ENCODE measurements at places on chromosomes 16 and 17.
A peak's percentile ranks its signal among the peaks of the same experiment; 100 is the strongest.

DNA sequence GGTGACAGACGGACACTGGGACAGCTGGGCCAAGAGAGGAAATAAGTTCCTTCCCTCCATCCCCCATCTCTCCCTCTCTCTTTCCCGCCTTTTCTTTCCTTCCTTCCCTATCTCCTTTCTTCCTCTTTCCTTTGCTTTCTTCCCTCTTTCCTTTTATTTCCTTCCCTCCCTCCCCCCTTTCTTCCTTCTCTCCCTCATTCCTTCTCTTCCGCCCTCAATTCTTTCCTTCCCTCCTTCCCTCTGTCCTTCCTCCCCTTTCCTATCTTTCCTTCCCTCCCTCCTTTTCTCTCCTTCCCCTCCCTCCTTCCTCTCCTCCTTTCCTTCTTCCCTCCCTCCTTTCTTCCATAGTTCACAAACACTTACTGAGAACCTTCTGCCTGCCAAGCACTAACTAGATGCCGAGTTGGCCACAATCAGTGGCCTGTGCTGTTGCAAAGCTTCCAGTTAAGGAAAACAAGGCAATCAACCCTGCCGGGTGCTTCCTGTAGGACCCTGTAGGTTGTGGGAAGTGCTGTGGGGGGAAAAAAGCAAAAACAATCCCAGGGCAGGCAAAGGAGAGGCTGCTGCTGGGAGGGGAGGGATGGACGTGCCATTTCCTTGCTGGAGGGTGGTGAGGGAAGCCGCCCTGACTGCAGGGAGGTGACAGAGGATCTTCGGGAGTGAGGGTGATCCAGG lies 31.7 kb downstream of the ABCC6 start:
- no peak for DNase-seq

GRCh38 chr17:55897301-55897700 lies 146.4 kb downstream of the PCTP start:
- no peak for DNase-seq

GRCh38 chr16:83517398-83517797 lies 290.4 kb upstream of the HSBP1 start:
- DNase-seq = no peak

DNA sequence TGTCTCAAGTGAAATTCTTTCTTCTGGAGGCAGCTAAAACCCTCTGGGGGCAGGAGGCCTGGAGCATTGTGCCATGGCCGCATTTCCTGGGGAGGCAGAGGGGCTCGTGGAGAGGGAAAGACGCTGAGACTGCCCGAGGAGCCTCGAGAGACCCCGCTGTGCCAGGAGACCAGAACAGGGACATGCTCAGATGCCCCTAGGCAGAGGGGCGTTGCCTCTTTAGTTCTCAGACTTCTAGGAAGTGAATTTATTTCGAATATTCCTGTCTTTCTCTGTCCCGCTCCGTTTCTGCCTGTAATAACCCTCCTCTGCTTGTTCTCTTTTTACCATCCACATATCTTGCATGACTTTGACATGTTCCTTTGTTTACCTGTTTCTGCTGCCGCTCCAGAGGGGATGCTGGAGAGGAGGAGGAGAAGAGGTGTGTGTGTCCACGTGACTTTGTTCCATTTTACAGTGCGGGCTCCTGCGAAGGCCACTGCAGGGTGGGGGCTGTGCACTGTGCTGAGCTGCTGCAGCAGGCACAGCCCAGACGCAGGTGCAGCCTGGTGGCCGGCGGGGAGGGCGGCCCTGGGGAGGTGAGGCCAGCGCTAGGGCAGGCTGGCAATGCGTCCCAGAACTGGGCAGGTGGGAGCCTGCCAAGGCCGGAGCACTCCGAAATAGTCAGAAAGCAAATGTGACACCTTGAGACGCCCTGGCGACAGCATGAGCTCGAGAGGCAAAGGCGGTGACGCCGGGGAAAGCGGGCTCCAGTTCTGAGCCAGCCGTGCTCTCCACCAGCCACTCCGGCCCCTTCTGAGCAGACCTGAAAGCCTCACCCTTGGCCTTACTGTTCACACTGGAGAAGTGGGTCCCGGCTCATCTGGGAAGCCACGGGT lies 29.9 kb downstream of the CIBAR2 start:
- DNase-seq = no peak

GRCh38 chr17:74738051-74738996 lies 1.3 kb downstream of the RAB37 start:
- DNase-seq = peak; percentile 74

- DNase-seq = no peak
Measured at GRCh38 chr16:55367301-55367811, 43.4 kb downstream of the IRX6 start.

DNA sequence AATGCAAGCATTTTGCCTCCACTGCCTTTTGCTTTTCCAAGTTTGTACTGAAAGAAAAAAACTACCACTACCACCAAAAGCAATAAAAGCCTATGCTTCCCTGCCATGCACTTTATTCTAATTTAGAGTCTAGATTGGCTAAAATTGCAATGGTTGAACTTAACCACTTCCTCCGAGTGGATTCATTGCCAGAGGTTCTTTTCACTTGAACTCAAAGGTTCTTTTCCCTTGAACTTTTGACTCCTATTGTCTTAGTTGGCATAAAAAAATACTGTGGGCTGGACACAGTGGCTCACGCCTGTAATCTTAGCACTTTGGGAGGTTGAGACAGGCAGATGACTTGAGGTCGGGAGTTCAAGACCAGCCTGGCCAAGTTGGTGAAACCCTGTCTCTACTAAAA lies 319.8 kb upstream of the GOT2 start:
- no peak for DNase-seq

GRCh38 chr16:85698935-85699558 lies 10.3 kb upstream of the GINS2 start:
- DNase-seq = no peak

DNA sequence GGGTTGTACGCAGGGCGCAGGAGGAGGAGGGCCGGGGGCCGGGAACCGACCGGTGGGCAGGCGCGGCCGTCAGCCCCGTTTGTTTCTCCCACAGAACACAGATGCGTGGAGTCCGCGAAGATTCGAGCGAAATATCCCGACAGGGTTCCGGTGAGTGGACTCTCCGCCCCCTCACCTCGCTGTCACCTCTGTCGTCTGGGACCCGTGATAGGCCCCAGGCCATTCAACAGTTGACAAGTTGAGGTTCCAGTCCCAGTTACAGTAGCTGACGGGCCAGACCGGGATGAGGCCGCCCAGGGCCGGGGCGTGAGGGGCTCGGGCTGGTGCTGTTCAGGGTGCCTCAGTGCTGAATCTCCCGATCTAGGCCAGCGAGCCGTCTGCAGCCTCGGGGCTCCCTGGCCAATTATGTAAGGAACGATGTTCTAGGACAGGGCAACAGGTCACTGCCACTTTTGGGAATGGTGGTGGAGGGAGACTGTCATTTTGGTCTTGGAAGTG lies 628 bp downstream of the GABARAPL2 start:
- DNase-seq = no peak

GRCh38 chr16:15509593-15510535 lies 75.5 kb downstream of the BMERB1 start:
- DNase-seq = peak; percentile 9

DNA sequence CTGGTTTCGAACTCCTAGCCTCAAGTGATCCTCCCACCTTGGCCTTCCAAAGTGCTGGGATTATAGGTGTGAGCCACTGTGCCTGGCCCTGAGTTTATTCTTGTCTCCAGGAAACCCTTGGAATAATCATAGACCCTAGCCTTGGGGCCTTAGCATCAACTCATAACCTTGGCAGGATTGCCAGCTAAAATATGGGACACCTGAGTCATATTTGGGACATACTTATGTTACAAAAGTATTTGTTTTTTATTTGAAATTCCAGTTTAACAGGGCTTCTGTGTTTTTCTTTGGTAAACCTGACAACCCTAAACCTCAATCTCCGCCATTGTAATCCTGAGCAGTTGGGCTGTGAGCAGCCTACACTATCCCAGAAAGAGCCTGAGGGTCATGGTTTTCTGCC lies 28.6 kb upstream of the TNS4 start:
- DNase-seq = no peak

DNA sequence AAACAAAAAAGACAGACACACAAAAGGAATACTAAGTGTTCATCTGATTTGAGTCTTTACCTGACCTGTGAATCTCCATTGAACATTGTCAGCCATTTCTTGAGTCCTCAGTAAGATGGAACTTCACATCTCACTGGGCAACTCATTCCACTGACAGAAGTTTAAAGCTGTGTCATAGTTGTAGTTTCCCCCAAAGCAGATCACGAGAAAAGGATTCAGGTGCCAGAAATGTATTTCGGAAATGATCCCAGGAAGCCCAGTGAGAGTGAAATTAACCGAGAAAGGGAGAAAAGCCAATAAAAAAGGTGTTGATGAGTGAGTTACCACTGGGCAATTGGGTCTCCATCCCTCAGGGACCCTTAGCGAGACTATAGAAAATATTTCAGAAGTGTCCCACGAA lies 6.5 kb downstream of the CHD9 start:
- DNase-seq = no peak

- no peak for DNase-seq
Measured at GRCh38 chr16:52563767-52564611, 17.0 kb upstream of the TOX3 start.

DNA sequence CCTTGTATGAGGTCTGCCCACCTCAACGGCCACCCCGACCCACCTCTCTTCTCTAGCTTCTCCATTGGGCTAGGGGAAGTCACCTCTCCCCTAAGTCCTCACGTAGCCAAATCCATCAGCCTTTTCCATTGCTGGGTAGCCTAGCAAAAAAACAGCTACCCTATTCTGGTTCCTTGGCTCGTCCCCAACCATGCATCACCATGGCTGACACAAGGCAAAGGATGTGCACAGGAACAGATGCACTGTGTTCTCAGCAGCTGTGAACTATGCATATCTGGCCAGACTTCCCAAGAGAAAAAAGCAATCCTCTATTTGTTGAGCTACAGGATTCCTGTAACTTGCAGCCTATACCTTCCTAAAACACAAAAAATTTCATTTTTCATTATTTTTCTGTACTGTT lies 22.0 kb upstream of the FLCN start:
- no peak for DNase-seq

DNA sequence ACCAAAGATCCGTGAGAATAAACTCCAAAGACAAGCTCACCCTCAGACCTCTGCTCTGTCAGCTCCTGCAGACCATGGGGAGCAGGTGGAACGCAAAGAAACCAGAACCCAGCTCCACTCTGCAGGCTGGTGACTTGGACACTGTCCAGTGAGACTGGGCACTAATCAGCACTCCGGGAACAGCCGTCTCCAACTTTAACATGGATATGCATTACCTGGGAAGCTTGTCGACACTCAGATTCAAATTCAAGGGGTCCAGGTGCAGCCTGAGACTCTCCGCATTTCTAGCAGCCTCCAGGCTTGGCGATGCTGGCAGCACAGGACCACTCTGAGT lies 9.1 kb downstream of the SLX4 start:
- no peak for DNase-seq

- DNase-seq = no peak
Measured at GRCh38 chr17:81492706-81493105, 19.9 kb downstream of the ACTG1 start.

GRCh38 chr17:68011199-68011665 lies 15.0 kb upstream of the C17orf58 start:
- peak; percentile 57 for DNase-seq

GRCh38 chr16:88732172-88732960 lies 26.1 kb downstream of the CTU2 start:
- no peak for DNase-seq

DNA sequence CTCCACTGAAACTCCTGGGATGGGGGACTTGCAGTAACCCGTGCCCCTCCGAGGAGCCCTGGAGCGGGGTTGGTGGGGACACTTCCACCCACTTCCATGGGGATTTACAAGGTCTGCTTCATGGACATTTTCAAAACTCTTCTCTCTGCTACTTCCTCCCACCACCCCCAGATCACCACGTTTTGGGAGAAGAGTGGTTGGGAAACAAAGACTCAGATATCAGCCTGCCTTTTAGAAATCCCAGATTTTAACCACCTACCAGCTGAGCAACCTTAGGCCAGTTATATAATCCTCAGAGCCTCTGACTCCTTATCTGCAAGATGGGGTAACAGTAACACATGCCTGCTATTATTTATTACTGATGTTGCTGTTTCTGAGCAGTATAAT lies 184.8 kb downstream of the CCDC182 start:
- DNase-seq = no peak

- DNase-seq = no peak
Measured at GRCh38 chr17:14474591-14474990, 173.7 kb downstream of the HS3ST3B1 start.

GRCh38 chr17:35555691-35556090 lies 4.9 kb downstream of the SLFN14 start:
- no peak for DNase-seq

DNA sequence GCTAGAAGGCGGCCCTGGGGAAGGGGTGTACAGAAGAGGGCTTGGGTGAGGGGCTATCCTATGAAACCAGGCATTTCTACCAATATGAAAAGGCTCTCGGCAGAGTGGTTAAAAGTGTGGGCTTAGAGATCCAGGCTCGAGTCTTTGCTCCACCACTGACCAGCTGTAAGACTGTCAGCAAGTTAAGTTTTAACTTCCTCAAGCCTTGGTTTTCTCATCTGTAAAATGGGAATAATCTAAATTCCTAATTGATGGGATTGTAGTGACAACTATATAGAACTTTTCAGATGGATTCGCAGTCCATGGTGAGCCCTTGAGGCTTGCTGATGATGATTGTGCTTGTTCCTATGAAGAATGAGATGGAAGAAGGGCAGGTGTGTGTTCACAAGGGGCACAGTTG lies 50.6 kb upstream of the NDRG4 start:
- DNase-seq = no peak

- DNase-seq = no peak
Measured at GRCh38 chr16:74756203-74756602, 18.4 kb downstream of the FA2H start.

DNA sequence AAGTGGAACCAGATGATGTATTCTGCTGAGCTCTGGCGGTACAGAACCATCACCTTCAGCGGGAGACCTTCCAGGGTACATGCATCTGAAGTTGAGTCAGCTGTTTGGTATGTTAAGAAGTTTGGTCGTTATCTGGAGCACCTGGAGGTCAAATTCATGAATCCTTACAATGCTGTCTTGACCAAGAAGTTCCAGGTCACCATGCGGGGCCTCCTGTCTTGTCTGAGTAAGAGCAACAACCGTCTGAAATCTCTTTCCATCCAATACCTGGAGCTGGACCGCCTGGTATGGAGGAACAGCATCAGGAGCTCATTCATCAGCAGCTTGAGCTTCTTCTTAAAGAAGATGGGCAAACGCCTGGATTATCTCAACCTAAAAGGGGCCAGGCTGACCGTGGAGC lies 4.0 kb downstream of the FBXO39 start:
- DNase-seq = no peak

DNA sequence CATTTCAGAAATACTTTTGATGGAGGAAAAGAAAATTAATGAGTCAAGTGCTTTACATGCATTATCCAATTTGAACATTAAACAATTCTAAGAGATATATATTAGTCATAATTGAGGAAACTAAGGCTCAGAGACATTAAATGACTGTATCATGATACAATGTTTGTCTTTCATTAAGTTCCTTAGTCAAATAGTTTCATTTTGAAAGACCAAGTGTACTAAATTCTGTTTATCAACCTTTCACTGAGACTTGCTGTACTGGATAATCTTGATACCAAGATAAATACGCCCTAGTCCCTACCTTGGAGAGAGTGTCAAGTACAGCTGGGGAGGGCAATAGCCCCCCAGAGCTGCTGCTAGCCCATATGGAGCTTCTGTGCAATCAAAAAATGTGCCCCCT lies 24.2 kb downstream of the TOM1L2 start:
- DNase-seq = no peak
